Renal pelvis (tissue), 12 donors: ENCODE measurements at places on chromosomes 3 and 15.

GRCh38 chr3:88180398-88180999, 30.7 kb downstream of the C3orf38 start:
- DNase-seq = peak; percentile 23

DNA sequence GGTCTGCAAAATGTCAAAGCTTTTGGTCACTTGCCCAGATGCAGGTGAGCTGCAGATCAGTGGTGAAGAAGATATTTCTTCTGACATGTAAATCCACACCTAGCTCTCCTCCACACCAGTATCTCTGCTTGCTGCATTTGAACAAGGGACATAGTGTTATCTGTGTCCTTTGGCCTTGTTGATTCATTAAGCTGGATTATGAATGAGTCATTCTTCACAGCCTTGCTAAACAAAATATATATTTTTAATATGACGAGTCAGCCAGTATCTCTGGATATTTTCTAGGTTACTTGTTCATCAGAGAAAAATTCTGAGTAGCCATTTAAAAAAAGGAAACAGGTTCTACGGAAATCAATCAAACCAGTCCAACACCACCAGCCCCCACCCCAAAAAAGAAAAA, 190.6 kb upstream of the ADAMTS9 start:
- DNase-seq = no peak

DNA sequence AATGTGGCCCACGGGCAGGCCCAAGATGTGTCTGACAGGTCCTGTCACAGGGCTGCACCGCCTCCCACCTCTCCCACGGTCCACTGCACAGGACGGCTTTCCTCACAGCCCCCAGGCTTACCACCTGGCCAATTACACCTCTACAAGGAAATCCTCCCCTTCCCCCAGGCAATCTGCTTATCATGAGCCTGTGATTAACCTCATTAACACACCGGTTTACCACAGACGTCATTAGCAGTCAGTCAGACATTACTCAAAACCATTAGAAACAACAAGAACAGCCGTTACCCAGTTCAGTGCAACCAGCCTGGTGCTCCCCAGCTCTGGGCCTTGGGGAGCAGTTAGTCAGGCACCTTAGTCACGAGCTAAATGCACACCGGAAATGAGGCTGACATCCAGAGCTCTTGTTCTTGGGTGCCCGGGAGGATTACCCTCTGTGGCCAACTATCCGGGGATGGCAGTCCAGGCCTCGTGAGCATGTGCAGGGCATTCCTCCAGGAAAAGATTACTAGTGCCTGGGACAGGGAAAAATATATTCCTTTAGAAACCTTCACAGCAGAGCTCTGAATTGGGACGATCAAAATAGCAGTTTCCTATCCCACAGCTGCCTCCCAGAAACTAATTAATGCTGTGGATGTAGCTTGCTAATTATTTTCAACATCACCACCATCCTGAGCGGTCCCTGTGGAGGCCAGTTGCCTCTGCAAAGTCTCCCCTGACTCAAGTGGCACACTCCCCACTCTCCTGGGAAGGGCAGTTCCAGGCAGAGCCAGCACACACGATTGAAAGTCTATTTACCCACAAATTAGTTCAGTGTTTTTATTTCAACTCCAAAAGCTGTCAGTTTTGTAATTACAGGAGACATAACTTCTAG, 117.4 kb upstream of the ZBED2 start:
- no peak for DNase-seq

GRCh38 chr3:37163262-37164015, 10.9 kb downstream of the LRRFIP2 start:
- no peak for DNase-seq

- no peak for DNase-seq
Measured at GRCh38 chr15:65805019-65805745, 13.1 kb upstream of the DENND4A start.

GRCh38 chr3:197000211-197000610, 29.4 kb downstream of the MELTF start:
- no peak for DNase-seq

- DNase-seq = no peak
Measured at GRCh38 chr3:195524171-195524896, 18.8 kb downstream of the PPP1R2 start.

- no peak for DNase-seq
Measured at GRCh38 chr3:141127344-141128125, 76.4 kb downstream of the SPSB4 start.

DNA sequence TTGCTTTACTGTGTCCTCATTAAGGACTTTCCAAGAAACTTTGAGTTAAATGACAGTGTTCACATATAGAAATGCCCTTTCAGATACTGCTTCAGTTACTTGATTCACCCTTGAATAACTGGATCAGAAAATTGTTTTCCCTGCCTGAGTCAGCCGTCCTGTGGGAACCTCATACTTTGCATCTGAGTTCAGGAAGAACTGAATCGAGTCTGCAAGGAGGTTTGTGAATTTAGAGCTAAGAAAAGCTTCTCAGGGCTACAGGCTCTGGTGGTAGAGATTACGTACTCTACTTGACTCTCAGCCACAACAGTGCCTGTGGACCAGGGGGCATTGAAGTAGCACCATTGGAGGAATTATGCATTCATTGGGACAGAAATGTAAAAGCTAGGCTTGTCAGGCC, 252.4 kb upstream of the C2CD4B start:
- no peak for DNase-seq

- DNase-seq = no peak
Measured at GRCh38 chr15:29986946-29987345, 95.8 kb upstream of the GOLGA8J start.

DNA sequence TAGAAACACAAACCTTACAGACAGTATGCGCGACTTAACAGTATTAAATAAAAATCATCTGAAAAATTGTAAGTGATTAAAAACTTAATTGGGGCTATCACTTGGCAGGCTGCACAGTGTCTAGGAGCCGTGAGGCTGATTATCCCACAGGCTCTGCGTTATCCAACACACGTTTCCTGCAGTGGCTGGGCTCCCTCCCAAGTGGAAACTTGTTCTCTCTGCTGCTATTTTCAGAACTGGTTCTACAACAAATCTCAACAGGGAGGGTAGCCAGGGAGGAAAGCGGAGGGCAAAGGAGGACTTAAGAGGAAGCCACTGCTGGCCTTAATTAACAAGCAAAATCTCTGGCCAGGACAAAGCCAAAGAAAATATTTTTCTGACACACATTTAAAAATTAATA, 555.2 kb downstream of the MAGI1 start:
- DNase-seq = peak; percentile 69

- no peak for DNase-seq
Measured at GRCh38 chr3:127723011-127723567, 50.3 kb downstream of the ABTB1 start.

DNA sequence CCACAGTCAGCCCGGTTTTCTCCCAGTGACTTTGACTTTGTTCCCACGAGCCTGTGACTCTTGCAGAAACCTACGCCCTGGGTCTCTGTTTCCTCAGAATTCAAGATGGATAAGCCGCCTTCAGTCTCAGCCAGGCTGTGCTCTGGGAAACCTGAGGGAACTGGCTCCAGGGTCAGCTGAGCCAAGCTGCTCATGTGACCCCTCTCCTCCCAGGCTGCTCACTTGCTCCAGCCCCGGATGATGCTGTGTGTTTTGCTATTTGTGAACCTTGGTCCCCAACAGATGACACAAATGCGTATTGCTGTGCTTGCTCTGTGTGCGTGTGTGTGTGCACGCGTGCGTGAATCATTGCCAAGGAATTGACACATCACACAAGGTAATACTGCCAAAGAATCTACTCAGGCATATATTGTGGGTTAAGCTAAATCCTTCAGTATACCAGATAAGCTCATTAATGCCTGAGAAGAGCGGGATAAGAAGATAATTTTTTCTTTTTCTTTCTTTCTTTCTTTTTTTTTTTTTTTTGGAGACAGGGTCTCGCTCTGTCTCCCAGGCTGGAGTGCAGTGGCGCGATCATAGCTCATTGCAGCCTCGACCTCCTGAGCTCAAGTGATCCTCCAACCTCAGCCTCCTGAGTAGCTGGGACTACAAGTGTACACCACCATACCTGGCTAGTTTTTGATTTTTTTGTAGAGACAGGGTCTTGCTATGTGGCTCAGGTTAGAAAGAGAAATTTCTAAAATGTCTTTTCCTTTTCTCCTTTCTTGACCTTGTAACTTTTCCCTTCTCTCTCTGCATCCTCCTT, 29.2 kb upstream of the UMPS start:
- DNase-seq = no peak

DNA sequence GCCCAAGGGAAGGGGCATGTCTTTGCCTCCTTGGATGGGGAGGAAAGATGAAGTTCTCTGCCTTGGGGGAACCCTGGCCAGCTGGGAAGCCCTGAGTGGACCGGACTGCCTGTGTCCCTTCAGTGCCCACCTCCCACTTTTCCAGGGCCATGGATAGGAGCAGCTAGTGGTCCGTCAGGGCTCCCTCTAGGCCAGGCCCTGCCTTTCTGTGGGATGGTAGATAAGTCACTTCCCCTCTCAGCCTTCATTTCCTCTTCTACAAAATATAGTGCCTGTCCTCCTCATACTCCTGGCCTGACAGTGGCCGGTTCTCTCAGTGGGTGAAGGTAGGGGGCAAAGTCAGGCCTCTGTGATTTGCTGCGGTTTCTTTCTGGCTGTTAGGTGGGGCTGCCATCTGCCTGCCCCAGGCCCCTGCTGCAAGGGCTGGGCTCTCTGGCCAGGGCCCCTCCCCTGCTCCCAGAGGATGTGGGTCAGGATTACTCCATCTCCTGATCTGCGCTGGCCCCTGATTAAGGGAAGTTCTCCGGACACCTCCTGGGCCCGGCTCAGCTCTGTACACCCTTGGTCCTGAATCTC, 1.4 kb downstream of the PLEKHO2 start:
- no peak for DNase-seq

DNA sequence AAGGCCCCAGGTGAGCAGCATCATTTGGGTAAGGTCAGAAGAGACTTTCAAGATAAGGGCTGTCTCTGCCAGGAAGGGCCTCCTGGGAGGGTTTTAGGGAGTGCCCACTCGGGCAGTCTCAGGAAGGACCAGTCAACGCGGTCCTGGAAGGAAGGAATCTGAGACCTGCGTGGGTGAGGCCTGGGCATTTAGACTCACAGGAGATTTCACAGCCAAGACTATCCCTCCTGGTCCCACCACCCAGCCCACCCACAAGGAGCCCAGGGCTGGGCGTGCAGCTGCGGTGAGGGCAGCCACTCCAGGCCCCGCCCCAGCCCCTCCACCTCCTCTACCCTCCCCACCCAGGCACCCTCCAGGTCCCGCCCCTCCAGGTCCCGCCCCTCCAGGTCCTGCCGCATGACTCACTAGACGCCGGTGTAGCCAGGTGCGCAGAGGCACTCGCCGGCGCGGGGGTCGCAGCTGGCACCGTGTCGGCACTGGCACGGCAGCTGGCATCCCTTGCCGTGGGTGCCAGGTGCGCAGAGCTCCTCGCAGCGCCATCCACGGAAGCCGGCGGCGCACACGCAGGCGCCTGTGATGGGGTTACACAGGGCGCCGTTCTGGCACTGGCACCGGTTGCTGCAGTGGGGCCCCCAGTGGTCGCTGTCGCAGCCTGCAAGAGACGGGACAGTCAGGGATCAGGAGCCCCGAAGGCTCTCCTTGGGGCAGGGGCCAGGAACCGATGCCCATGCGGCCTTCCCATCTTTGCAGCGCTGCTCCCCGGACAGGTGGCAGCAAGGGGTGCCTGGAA, 112.7 kb downstream of the RAB11A start:
- DNase-seq = no peak

GRCh38 chr3:50089609-50089945, 858 bp downstream of the RBM5 start:
- peak; percentile 16 for DNase-seq

DNA sequence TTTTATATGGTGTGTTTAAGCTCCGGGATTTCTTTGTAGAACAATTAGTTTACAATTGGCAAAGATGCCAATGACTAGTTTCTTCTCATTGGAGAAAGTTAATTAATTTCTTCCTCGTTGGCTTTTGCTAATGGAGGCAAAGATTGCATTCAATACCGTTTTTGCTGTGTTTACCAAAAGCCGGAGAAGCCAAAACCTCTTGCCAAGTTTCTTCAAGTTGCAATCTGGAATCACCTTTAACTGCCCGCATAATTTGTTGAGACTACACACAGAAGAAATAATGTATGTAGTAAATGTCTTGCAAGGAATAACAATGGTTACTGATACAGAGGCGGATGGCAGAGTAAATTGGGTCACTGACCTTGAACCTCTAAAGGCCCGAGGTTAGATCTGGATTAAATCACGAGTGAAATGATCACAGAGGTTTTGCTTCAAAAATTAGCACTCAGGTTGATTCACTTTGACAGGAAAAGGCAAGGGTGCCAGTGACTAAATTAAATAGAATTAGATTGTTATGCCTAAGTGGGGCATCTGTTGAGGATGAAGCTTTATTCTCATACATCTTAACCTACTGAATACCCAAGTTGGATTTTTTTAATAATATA, 732.1 kb upstream of the NR2F2 start:
- no peak for DNase-seq

DNA sequence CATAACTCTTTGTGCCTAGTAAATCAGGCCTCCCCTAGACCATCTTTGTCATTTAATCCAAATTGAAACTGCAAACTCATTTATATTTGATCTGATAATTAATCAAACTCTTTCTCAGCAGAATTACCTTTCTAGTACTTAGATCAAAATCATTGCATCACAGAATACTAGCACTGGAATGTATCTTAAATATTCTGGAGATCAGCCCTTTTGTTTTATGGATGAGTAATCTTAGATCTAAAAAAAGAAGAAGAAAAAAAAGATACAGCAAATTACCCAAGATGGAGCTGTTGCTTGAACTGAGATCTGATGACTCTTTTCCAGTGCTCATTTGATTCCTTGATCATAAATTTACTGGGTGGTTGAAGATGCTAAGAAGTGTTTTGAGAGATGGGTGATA, 47.9 kb downstream of the NAALADL2 start:
- DNase-seq = no peak

DNA sequence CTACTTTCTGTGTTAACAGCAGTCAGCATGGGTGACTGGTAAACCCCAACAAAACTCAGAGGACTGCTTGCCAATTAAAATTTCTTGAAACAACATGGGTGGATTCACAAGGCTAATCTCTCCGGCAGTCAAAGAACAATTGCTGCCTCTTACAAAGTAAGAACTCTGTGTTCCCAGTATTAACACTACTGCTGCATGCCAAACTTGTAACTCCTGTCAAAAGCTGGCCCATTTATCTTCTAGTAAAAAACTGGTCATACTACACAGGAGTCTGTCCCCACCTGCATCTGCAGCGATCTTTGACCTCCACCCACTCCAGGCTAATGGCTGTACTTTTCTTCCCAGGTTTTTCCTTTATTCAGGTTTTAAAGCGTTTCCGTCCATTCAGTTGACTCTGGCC, 8.7 kb upstream of the ZNF589 start:
- DNase-seq = no peak

DNA sequence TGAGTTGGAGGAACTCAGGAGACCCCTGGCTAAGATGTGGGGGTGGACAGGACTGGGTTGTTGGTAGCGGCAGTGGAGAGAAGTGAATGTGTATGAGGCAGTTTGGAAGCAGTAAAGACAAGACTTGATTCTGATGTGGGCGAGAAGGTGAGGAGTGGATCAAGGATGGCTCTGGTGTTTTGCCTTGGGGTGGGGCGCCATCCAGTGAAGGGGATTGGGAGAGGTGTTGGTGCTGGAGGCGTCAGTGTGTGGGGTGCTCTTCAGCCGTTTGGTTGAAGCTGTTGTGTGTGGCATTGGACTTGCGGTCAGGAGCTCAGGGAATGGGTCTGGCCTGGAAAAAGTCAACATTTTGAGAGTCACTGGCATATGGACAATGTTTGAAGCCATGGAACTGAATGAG, 13.3 kb downstream of the FAN1 start:
- no peak for DNase-seq

- no peak for DNase-seq
Measured at GRCh38 chr15:51161491-51162220, 67.0 kb upstream of the TNFAIP8L3 start.

- no peak for DNase-seq
Measured at GRCh38 chr15:74402873-74403587, 30.7 kb downstream of the SEMA7A start.
